Fibroblast of skin of back (primary cell): ENCODE measurements at places on chromosomes 12 and 14.
A peak's percentile ranks its signal among the peaks of the same experiment; 100 is the strongest.

GRCh38 chr12:104958805-104959334 lies 780 bp upstream of the SLC41A2 start:
- no peak for DNase-seq

- DNase-seq, result no peak
Measured at GRCh38 chr14:105937253-105938054, 411.1 kb downstream of the TMEM121 start.

DNA sequence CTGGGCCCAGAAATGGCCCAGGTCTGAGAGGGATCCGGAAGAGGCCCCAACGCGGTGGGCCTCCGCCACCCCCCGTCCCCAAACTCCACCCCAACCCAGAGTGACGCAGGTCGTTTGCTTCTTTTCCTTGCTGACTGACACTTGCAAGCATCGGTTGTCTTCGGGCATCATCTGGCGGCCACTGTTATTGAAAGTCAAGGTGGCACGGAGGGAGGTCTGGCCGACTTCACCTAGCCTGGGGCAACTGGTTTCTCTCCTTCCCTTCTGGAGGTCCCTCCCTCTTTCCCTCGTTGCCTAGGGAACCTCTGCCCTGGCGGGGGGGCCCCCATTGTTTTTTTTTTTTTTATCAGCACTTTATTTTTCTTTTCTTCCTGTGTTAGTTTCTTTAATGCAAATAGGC lies 241.8 kb downstream of the ALG10 start:
- no peak for DNase-seq

DNA sequence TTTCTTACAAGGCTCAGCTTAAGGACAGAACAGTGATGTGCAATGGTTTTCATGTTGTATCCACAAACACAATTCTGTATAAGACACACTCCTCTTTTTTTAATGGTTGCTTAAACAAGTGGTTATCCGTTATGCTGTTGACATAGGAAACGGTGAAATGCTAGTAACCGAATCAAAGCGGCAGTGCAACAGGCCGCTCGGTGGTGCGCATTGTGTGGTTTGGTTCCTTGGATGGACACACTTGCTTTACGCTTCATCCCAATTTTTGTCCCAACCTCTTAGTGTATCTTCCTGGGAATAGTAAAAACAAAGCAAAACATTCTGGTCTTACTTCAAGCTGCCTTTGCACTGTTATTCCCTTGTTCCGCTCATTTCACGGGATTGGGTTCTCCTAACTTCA lies 650 bp upstream of the PTGER2 start:
- no peak for DNase-seq

GRCh38 chr14:38623661-38624060 lies 367.8 kb upstream of the CLEC14A start:
- peak; percentile 55 for DNase-seq

DNA sequence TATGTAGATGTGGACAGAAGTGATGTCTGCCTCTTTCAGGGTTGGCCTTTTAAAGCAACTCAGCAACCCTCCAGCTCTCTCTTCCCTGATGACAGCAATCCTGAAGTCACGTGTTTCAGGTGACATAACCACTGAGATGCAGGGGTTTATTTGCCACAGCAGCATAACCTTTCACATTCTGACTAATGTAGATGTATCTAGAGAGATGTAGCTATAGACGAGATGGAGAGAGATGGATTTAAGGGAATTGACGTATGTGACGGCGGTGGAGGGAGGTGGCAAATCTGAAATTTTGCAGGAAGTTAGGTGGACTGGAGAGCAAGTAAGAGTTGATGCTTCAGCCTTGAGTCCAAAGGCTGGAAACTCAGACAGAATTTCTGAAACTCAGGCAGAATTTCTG lies 126.0 kb downstream of the ZFP36L1 start:
- no peak for DNase-seq

- peak; percentile 22 for DNase-seq
Measured at GRCh38 chr12:121059031-121059898, 20.2 kb upstream of the OASL start.

- peak; percentile 93 for DNase-seq
Measured at GRCh38 chr12:12716793-12717585, at the start of gene CDKN1B. CDKN1B (plus strand) TSS chr12:12717368; CDS start chr12:12717840, 472 bp downstream.

DNA sequence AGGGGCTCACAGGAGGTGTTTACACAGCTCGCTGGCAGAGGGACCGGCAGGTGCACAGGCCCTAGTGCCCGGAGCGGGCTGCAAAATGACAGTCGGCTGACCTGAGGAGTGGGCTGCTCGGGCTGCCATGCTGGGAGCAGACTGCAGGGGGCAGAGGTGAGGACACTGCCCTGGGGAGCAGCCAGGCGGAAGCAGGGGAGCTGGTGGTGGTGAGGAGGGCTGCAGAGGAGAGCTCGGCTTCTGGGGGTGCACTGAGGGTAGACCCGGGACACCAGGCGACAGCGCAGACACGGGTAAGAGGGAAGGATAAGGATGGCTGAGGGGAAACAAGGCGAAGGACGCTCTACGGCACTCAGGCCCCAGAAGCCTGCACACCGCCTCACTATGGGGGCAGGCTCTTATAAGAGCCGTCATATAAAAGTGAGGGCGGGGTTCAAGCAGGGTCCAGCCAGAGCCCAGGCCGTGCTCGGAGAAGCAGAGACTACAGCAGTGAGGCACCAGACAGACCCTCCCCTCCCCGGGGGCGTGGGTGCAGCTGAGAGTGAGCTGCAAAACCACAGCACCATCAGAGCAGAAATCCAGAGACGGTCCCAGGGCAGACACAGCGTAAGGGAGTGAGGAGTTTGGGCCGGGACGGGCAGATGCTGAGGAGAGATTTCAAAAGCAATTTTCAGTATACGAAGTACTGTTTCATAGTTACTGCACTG lies 62.5 kb downstream of the CCDC88C start:
- no peak for DNase-seq

- DNase-seq, result peak; percentile 74
Measured at GRCh38 chr12:77120156-77121085, 55.1 kb upstream of the E2F7 start.

DNA sequence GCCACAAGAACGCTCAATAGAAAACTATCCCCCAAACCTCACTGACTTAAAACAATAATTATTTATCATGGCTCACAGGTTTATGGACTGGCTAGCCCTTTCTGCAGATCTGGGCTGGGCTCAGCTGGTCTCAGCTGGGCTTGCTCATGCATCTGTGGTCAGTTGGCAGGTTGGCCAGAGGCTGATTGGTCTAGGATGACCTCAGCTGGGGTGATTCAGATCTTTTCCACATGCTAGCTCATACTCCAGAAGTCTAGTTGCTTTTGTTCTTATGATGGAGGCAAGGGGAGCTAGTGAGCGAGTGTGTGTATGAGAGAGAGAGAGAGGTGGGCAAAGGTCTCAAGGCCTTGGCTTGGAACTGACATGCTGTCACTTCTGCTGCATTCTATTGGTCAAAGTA lies 181.2 kb upstream of the NRXN3 start:
- DNase-seq, result no peak

- DNase-seq, result peak; percentile 82
Measured at GRCh38 chr14:20998674-20999366, at the start of gene SLC39A2. SLC39A2 (plus strand) TSS chr14:20999293; CDS start chr14:20999447, 154 bp downstream.

- no peak for DNase-seq
Measured at GRCh38 chr14:88191605-88192004, 131.5 kb downstream of the KCNK10 start.

DNA sequence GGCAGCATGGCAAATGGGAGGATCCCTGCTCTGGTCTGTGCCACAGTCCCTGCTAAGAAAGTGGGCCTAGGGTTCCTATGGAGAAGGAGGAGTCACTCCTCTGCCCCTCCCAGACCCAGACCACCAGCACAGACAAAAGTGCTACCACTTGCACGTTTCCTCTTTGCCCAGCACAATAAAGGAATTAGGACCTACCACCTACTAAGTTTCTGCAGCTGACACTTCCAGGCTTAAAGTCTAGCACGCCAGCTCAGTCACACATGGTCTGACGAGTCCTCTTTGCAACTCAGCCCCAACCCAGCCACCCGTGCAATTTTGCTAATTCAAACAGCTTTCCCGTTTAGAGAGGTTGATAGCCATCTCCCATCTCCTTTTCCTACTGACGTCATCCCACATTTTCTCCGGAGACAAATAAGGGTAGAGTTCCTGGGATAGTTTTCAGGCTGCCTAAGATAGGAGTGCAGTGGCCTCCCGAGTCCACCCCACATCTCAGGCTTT lies 66.2 kb upstream of the PTGR2 start:
- peak; percentile 90 for DNase-seq

- no peak for DNase-seq
Measured at GRCh38 chr14:75978249-75978731, 3.5 kb downstream of the TGFB3 start.

DNA sequence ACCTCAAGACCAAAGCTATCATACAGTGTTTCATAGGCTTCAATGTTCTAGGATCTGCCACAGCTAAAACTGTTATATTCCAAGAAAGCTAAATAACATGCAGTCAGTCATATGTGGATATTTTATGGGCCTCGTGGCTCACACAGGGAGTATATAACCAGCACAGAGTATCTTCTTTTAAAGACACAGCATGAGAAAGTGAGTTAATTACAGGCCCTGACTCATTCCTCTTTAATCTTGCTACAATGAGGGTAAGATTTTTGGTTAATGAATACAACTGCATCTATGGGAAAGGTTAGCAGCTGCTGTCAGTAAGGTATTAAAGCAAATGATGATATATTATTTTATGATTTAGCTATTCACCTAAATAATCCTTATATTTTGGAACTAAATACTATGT lies 111.0 kb downstream of the TRAFD1 start:
- no peak for DNase-seq

DNA sequence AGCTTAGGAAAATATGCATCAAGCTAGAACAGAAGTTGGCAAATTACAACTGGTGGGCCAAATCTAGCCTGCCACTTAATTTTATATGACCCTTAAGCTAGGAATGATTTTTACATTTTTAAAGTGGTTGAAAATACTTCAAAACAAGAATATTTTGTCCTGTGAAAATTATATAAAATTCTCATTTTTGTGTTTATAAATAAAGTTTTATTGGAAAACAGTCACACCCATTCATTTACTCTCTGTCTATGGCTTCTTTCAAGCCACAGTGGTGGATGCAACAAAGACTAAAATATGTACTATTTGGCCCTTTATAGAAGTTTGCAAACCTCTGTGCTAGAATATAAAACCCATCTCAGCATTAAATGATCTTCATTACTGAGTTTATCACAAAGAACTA lies 2.1 kb upstream of the ABCD2 start:
- no peak for DNase-seq

- DNase-seq, result peak; percentile 80
Measured at GRCh38 chr14:86787717-86788116, 1205.3 kb downstream of the GALC start.

- no peak for DNase-seq
Measured at GRCh38 chr12:111642681-111643426, 42.9 kb downstream of the BRAP start.

DNA sequence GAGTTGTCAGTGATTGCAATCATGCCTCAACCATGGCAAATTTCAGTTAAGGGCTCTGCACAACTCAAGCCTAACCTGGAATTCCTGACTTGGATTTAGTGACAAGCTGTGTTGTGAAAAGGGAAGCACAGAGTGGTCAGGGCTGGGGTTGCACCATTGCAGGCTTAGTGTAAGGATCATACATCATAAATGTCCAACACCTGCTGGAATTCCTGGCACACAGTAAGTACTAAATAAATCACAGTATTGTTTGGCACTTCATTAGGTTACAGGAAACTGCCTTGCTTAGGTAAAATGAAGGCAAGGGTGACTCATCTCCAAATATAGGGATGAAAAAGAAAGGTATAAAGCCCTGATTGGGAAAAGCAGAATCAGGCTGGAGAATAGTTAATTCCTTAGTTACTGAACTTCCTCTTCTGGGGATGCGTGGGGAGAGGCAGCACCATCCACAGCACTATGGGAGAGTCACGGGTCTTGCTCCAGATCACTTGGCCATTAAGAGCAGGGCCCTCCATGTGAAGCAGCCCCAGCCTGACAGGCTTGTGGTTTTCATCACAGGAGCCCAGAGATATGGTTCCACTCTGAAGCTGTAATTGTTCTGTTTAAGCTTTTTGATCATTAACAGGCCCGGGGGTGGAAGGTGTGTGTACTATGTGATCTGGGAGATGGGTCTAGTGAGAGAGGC lies 39.7 kb downstream of the SLC8A3 start:
- DNase-seq, result no peak

DNA sequence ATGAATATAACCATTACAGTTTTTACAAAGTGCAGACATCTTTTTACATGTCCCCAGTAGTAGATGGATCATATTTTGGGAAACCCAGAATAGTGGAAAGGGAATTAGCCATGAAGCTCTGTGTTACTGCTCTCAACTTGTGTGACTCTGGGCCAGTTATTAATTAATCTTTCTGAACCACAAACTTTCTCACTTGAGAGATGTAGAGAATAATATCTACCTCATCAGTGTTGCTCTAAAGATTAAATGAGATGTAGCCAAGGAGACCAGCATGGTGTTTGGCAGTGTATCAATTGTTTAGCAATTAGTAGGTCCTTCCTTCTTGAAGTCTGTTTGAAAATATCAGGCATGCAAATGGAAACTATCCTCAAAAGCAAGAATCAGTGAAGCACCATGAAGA lies 169.2 kb downstream of the TMTC2 start:
- no peak for DNase-seq

- DNase-seq, result no peak
Measured at GRCh38 chr12:96403870-96404269, 3.6 kb upstream of the CDK17 start.

- DNase-seq, result no peak
Measured at GRCh38 chr14:100891051-100891450, 12.5 kb downstream of the RTL1 start.

GRCh38 chr14:32072676-32073075 lies 4.4 kb upstream of the ARHGAP5 start:
- DNase-seq, result no peak

DNA sequence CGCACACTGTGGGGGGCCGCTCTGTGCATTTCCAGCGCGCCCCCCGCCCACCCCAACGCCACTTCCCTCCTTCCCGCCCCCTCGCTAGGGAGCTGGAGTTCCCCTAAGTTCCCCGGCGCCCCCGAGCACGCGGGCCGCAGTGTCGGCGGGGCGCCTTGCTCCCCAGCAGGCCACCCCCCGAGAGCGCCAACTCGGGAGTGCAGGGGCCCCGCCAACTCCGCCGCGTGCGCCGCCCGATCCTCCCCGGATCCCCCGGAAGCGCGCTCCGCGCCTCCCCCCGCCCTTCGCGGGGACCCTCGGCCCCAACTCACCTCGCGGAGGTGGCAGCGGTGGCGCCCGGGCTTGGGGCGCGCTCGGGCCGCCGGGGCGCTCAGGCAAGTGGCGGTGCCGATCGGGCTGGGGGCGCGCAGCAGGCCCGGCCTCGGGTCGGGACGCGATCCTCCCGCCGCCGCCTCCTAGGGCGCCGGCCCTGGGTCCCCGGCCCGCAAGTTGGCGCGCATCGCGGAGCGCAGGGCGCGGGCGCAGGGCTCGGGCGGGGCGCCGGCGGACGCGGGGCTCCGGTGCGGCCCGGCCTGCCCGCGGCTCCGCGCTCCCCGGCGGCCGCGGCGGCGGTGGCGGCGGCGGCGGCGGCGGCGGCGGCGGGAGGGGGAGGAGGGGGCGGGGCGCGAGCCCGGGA lies at the start of gene NCOR2:
Gene NCOR2 (minus strand): TSS at position 616 of the 676 bp plus-strand sequence. CDS start 72,361 bp downstream, outside the sequence.
- DNase-seq, result peak; percentile 22

GRCh38 chr12:25723336-25723735 lies 170.3 kb upstream of the LMNTD1 start:
- DNase-seq, result no peak
